ENCODE measurements at places on chromosomes 2 and 18. TPM values are rescaled to one million over a fixed set of nuclear protein-coding genes. Genes with fewer than 3 reads are reported as not detected.

Gene C2orf15
- not detected for total RNA-seq

Gene IL1A
- total RNA-seq, result not detected

Gene SDC1
- total RNA-seq, result 20.3 TPM

Gene HOXD4
- total RNA-seq, result 2.0 TPM

Gene RAD51AP2
- total RNA-seq, result not detected

Gene MOGAT1
- not detected for total RNA-seq

Gene SKA1
- total RNA-seq, result 25.4 TPM

Gene AAK1
- 43.6 TPM for total RNA-seq

Gene PFN4
- 0.78 TPM for total RNA-seq

Gene RAB17
- not detected for total RNA-seq

Gene GPR17
- not detected for total RNA-seq

Gene ERBB4
- under 0.01 TPM for total RNA-seq
